GM18507 (cell line): ENCODE measurements at places on chromosomes 11 and 22.

DNA sequence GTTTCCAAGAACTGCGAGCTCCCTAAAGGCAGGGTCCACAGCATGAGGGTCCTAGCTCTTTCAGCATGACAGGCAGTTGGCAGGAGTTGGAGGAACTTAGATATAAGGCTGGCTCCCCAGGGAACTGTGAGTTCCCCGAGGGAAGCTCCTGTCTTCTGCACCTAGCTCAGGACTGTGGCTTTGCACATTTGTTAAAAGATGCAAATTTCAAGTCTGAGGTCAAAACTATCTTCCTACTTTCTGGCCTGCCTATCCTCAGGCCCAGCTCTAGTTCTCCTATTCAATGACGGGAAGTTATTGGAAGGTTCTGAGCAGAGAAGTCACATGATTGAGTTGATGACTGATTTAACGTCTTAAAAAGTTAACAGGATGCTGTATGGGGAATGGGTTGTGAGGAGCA, 11.7 kb upstream of the UCP3 start:
- no peak for DNase-seq

- no peak for DNase-seq
Observed at GRCh38 chr11:12706545-12707499, 32.6 kb downstream of the TEAD1 start.

GRCh38 chr22:29946220-29946619, 63.2 kb downstream of the MTMR3 start:
- DNase-seq = no peak

DNA sequence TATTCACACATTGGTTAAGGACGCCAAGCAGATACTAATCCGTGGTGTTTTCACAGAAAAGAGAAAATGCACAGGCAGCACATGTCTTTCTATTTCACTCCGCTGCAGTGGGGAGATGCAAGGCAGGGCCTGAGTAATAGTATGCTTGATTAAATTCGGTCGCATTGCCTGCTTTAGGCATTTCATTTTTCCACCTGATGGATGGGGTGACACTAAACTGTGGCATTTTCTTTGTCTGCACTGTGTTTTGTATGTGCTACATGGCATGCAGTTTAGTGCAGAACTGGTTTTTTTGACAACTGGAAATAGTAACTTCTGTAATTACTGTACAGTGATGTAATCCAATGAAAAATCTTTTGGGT, 94.9 kb downstream of the SLC17A6 start:
- no peak for DNase-seq

DNA sequence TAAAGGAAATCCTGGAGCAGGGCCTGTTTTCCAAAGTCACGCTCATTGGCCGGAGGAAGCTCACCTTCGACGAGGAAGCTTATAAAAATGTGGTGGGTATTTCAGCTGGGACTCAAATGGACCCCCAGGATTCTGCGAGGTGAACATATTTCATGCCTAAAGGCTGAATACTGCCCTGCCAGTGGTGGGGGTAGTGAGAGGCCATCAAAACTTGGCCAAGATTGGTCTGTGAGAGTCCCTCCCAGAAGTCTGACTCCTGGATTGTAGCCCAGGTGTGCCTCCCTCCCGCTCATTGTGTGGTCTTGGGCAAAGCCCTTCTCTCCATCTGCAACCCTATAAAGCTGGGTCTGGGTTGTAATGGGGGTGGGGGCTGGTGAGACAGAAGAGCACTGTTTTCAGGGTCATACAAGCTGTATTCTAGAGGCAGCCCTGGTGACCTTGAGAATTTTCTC, 853 bp downstream of the HTATIP2 start:
- no peak for DNase-seq

GRCh38 chr22:38403812-38404211, 51.2 kb downstream of the KCNJ4 start:
- no peak for DNase-seq

DNA sequence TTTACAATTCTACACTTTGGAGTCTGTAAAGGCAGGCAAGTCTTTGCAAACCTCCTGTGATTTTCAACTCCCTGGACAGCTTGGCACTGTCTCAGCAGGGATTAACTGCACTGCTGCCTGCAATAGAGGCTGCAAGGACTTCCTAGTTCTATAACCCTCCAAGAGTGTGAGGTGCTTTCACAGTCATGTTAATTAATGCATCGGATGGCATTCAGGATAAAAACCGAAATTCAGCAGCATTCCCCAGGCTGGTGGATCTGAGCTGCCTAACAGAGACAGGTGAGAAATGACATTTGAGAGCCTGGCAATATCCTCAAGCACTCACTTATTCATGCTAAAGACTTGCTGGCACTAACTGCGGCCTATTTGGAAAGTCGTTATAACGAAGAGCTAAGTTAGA, 85.0 kb downstream of the LARGE1 start:
- no peak for DNase-seq
